NCI-H2171 treated with DMSO at 0.1 percent for 48 hours (cell line): ENCODE measurements at places on chromosomes 7 and 10.

- no peak for DNase-seq
Measured at GRCh38 chr10:70582793-70583668, 19.5 kb downstream of the PRF1 start.

DNA sequence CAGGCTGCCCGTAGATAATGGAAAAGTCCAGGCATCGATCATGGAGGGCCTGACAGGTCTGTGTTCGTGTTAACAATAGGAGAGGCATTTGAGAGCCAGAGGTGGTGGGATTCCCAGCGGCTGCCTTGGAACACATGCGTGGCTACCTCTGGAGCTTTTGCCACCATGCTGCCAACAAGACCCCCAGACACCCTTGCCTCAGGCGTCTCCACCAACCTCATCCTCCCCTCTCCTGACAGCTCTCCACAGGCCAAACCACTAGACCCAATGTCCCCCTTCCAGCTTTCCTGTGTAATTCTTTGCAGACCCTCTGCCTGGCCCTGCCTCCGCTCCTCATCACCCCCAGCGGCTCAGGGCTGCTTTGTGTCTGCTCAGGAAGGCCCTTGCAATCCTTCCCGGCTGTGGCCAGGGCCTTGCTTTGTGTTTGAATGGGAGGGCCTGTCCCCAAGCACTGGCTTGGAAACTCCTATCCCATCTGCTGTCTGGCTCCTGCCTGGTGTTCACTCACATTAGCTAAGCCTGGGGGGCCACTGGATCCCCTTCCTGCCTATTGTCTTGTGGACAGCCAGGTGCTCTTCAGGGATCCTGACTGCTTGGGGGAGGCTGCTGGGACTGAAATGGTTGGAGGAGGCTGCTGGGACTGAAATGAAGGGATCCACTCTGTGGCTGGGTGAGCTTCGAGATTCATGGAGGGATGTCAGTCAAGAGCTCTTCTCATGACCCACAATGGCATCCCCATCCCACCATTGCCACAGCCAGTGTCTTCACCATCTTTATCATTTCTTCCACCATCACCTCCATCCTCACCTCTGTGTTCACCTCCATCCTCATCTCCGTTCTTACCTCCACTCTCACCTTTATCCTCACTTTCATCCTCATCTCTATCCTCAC is 60.8 kb upstream of the ELN start:
- DNase-seq, result no peak

DNA sequence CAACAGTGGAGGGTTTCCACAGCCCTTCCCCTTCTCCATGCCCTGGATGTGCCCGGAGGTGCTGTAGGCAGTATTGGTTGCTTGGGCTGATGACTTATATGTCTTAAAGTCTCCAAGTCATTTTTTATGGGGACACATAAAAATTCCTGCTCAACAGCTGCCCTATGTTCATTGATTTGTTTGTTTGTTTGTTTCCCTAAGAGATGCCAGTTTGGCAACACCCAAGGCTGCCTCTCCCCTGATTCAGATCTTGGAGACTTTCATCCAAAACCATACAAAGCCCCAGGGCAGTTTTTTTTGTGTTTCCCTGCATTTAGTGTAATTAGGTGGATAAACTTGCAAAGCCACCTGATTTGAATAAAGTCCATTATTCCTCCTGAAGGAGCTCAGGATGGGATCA is 115.3 kb downstream of the PLPP4 start:
- no peak for DNase-seq

- DNase-seq, result no peak
Measured at GRCh38 chr10:72297281-72297804, 23.6 kb downstream of the DDIT4 start.

GRCh38 chr7:70698219-70698832 is 433.6 kb upstream of the GALNT17 start:
- DNase-seq, result peak; percentile 81

DNA sequence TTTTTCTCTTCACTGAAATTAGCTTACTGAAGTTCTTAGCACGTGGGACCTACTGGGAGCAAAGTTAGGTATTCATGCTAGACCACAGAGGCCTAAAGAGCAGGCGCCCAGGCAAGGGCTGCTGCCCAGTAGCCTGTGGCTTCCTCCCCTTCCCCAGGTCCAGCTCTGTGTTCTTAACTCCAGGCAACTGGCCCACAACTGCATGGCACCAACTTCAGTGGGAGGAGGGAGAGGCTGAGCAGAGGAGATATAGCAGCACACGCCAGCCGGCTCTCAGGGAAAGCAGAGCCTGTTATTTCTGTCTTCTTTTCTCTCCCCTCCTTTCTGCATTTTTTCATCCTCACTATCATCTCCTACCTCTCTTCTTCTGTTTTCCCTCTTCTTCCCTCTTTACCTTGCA is 67.4 kb downstream of the PCGF5 start:
- DNase-seq, result no peak

DNA sequence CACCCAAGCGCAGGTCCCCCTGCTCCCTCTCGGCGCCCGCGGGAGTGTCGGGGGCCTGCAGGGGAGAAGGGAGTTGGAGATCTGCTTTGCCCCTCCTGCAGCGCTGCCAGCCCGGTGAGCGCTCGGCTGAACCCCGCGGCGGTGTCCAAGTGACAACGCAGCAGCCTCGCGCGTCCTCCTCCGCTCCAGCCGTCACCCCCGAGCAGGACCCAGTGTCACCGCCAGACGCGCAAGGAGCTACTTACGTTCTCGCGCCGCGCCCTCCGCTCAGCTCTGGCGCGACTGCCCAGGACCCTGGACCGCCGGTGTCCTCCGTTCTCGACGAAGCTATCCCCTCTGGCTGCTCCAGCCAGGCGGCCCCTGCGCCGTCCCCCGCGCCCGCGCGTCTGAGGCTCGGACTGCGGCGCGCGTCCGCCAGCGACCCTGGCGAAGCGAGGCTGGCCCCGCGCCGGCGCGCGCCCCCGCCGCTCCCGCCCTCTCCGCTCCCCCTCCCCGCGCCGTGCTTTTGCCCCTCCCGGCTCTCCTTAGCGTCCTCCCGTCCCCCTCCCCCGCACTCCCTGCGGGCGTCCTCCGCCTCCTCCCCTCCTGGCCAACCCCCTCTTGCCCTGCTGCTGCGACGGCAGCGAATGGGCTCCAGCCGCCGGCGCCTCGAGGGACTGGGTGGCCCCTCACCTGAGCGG is at the start of gene NRCAM:
TSS of gene NRCAM (minus strand) at position 439 of the 680 bp plus-strand sequence. CDS start 216,372 bp downstream, outside the sequence.
- peak; percentile 94 for DNase-seq

GRCh38 chr10:60446851-60447250 is 57.2 kb upstream of the ANK3 start:
- DNase-seq, result no peak
